CD4-positive, alpha-beta memory T cell (primary cell): ENCODE measurements at places on chromosomes 1 and 21. TPM values are rescaled to one million over a fixed set of nuclear protein-coding genes. Genes with fewer than 3 reads are reported as not detected.
A peak's percentile ranks its signal among the peaks of the same experiment; 100 is the strongest.

Gene GJA9
- total RNA-seq: not detected

Gene RGS13
- total RNA-seq: not detected

Gene OR2T2
- total RNA-seq: not detected

Gene MANEAL
- 2.3 TPM for total RNA-seq

Gene KCNT2
- not detected for total RNA-seq

Gene TMEM61
- total RNA-seq: not detected

Gene ADAM30
- not detected for total RNA-seq

Gene AQP10
- total RNA-seq: not detected

Gene MFSD2A
- total RNA-seq: 0.38 TPM

Gene PLEKHA6
- 0.52 TPM for total RNA-seq

DNA sequence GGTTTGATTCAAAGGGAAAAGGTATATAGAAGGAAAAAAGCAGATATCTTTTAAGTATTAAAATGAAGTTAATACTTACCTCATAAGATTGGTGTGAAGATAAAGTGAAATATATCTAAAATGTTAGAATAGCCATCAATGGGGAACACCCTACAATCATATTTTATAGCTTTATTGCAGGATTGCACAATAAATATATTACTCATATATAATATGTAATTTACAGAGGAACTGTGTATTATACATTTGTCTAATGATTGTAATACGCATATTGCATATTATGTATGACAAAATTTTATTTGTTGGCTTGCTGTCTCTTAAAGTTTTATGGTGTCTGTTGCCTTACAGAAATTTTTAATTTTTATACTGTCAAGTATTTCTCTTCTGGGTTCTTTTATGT is 47.8 kb downstream of the UCHL5 start:
- no peak for DNase-seq

DNA sequence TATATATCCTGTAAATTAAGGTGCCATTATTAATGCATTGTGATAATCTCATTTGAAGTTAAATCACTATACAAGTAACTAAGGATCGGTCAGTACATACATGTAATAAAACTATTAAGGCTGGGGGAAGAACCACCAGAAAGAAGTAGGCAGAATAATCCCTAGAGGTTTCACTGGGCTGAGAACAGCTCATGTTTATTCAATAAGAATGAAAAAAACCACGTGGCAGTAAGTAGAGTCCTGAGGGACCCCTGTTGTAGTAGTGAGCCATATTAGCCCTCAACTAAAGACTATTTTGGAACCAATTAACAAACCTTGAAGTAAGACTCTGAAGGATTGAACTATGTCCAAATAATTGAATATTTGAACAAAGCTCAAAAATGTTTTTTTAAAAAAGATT is 46.9 kb upstream of the ADAM30 start:
- DNase-seq: no peak

- no peak for DNase-seq
Measured at GRCh38 chr21:23475281-23476219, 2131.7 kb downstream of the MRPL39 start.

- DNase-seq: peak; percentile 35
Measured at GRCh38 chr1:160471253-160471652, 51.8 kb downstream of the SLAMF6 start.

- peak; percentile 23 for DNase-seq
Measured at GRCh38 chr1:121458291-121459048, 273.7 kb downstream of the SRGAP2C start.

DNA sequence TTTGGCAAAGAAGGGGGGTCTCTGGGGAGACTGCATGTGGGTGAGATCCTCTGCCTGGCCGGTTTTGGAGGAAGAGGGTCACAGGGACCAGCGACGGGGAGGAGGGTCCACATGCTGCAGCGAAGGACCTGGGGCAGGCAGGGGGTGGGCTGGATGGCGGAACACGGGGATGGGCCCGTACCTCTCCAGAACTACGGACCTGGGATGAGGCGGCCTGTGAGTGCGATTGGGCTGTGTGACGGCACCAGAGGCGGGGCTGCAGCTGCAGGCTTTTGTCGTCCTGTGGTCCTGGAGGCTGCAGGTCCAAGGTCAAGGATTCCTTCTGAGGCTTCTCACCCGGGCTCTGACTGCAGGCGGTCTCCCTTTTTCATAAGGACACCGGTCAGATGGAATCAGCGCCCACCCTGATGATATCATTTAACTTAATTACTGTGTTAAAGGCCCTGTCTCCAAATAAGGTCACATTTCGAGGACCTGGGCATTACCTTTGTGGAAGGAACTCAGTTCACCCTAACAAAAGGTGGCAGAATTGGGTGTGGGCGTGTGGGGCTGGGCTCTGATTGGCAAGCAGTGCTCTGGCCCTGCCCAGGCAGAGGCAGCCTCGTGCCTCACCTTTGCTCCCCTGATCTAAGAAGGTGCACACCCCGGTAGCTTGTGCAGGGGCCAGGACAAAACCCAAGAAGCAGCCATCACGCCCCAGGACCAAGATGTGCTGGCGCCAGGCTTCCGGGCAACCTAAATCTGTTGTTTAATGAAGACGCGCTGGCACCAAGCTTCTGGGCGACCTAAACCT is 60.0 kb upstream of the TRAPPC10 start:
- no peak for DNase-seq

- DNase-seq: no peak
Measured at GRCh38 chr1:227937838-227938145, 9.9 kb downstream of the WNT9A start.

GRCh38 chr1:33332357-33332789 is 11.5 kb upstream of the A3GALT2 start:
- no peak for DNase-seq

DNA sequence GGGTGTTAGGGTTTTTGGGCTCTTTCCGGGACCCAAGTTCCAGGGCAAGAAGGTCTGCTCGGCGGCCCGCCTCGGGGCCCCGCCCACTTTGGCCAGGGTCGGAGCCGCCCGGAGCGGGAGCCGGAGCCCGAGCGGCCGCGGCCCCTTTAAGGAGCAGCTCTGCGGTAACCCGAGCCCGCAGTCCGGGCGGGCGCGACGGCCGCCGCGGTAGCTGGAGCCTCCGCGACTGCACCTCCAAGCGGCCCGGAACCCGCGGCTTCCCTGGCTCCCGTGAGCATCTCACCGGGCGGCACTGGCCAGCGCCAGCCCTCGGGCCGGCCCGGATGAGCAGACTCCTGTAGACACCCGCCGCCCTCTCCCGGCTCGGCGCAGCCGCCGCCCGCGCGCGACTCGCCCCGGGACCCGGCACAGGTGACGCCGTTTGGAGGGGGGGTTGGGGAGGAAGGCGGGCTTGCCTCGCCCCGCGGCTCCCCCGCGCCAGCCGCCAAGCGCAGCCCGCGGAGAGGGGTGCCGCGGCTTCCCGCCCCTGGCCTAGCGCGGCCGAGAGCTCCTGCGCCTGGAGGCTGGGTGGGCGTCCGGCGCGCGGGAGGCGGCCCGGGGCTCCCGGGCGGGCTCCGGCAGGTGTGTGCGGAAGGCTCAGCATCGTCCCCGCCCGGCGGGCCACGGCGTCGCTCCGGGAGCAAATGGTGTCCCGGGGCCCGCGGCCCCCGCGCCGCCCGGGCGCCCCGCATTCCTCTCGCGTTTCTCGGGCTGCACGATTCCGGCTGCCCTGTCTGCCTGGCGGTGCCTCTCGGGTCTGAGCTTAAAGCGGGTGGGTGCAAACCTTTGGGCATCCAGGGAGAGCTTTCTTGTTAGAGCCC is at the start of gene TLCD4:
Gene TLCD4, plus strand, starts transcription at position 149 of the 860 bp plus-strand sequence. CDS start 26,547 bp downstream, outside the sequence.
- DNase-seq: peak; percentile 43

GRCh38 chr1:174990382-174990999 is 9.3 kb upstream of the CACYBP start:
- no peak for DNase-seq

GRCh38 chr21:29762570-29763082 is 177.2 kb downstream of the GRIK1 start:
- no peak for DNase-seq

- no peak for DNase-seq
Measured at GRCh38 chr1:31398246-31398645, 14.8 kb upstream of the SERINC2 start.

DNA sequence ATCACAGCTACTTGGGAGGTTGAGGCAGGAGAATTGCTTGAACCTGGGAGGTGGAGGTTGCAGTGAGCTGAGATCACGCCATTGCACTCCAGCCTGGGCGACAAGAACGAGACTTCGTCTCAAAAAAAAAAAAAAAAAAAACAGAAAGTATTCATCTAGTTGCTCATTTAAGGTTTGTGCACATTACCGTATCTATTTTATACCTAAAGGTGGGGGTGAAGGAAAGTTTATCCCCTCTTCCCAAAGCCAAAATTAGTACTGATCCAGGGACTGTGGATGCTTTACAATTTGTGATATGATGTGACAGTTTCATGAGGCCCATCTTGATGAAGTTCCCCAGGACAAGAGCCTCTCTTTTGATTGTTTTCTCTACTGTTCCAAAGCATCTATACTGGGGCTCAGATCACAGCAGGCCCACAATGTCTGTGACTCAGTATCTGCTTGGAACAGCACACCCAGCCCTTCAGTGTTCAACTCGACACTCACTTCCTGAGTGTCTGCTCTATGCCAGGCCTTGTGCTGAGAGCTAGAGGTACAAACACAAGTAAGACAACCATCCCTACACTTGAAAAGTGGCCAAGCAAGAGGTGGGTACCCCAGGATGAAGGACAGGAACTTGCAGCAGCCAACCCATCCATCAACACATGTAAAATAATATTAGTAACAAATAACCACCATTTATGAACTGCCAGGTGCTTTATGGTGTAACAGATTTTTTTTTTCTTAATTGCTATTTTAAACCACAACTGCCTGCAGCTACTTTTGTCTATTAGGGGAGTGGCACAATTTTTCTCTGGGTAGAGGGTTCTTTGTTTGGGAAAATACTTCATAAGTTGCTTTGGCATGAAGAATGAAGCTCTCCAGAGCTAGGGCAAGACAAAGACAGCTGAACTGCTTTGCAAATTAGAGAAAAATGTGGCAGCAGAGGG is 29.0 kb upstream of the KHDRBS1 start:
- no peak for DNase-seq

- DNase-seq: no peak
Measured at GRCh38 chr1:173503391-173503790, 26.3 kb downstream of the PRDX6 start.
